HuH-7.5 (cell line): ENCODE measurements at places on chromosomes 1 and 21.
A peak's percentile ranks its signal among the peaks of the same experiment; 100 is the strongest.

- peak; percentile 58 for DNase-seq
These were observed 911 bp downstream of the GNB1 start for GRCh38 chr1:1889847-1890505.

GRCh38 chr1:201551877-201552731, 13.2 kb downstream of the NAV1 start:
- DNase-seq: no peak

- DNase-seq: no peak
These were observed 657.1 kb upstream of the BRINP3 start for GRCh38 chr1:191134796-191135195.

- no peak for DNase-seq
These were observed 9.6 kb upstream of the DUSP12 start for GRCh38 chr1:161739865-161740566.

DNA sequence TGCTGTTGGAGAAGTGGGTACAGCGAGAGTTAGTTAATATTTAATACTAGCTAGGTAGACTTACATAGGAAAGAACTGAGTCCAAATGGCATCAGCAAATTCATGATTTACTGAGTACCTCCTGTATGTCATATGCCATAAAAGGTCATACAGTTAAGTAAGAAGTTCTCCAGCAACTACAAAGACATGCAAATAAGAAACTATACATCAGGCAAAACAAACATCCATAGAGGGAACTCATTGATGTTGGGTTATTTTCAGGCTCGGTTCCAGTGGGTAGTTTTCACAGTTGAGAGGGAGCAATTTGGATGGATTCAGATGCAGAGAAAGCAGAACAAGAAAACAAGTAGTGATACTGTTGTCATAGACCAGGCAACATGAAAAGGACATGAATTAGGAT, 164.9 kb upstream of the L1TD1 start:
- no peak for DNase-seq

DNA sequence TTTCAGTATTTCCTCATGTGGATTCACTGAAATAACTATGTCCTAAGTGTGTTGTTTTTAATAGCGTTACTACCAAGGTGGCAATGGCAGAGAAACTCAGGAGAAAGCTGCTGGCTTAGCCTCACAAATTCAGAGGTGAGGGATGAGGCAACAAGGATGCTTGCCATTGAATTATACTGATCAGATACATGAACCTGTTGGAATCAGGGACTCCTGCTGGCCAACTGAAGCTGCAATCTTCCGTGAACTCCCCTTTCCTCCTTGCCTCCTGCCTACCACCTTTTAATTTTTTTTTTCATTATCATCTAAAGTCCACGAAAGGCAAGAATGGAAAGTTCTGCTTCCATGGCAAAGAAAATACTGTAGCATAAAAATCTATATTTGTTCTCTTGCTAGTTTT, 254.7 kb downstream of the NFIA start:
- DNase-seq: no peak

DNA sequence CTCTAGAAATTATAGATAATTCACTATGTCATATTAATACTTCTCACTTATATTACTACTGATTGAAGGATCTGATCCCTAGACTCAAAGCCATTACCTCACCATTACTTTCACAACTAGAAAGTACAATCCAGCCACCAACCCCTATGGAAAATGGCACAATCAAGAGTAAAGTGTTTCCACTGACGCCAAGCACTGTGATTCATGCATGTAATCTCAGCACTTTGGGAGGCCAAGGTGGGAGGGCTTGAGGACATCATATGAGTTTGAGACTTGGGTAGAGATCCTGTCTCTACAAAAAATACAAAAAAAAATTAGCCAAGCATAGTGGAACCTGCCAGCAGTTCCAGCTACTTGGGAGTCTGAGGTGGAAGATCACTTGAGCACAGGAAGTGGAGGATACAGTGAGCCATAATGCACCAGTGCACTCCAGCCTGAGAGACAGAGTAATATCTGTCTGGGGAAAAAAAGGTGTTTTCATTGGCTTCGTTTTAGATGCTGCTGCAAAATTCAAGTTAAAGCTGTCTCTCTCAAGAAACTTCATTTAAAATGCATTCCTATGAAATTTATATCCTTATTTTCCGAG, 126.5 kb downstream of the AKT3 start:
- no peak for DNase-seq

GRCh38 chr1:201763455-201764140, 65.4 kb upstream of the IPO9 start:
- DNase-seq: no peak

DNA sequence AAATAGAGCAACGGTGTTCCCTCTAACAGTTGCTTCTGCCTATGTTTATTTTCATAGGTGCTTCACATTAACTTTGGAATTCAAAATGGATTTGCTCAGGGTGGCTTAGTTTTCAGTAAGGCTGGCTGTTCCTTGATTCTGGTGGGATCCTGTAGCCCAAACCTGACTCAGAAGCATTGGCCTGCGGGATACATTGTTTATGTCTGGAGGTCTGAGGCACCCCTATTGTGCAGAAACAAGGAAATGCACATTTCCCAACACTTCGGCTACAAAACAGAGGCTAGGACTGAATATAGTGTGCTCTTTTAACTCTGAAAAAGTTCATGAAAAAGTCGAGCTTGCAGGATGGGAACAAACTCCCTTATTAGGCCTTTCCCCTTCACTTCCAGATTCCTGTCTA, 133.8 kb upstream of the F3 start:
- no peak for DNase-seq

DNA sequence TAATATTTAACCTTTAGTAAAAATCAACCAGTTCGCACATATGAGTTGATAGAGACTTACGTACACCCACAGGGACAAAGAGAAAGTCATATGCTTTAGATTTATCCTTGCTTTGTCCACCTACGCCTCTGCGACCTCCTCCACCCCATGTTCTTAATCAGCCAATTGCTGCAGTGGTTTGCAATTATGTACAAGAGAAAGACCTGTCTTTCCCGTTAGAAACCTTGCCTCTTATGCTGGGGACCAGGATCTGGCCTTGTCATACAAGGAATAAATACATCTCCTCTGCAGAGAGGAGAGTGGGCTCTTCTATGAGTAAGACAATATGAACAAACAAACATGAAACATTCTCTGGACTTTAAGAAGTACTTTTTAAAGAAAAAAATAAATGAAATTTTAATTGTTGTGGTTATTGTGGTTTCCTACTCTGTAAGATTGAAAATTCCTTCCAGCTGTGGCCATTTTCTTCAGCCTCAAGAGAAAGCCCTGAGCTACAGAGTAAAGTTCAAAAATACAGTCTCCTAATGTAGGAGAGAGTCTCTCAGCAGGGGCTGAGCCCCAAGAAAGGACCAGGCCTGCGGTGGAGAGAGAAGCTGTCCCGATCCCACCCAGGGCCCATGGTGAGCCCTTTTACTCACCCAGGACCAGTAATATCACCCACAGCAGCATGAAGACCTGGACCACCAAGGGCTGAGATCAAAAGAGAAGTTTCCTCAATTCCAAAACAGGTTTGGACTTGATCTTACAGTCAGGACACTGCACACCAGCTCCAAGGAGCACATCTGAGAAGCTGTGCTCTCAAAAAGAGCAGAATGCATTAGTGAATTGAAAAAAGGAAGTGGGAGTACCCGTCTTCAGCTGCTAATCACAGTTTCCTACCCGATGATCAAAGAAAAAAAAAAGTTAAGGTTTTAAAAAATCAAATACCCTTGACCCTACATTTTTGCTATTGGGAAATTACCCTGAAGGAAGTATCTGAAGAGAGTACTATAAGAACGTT, at the start of gene FCRL5:
Gene FCRL5 (minus strand): TSS at position 822 of the 1,000 bp plus-strand sequence. CDS start 153 bp downstream, at position 669.
- DNase-seq: no peak

- no peak for DNase-seq
These were observed 34.1 kb upstream of the RD3 start for GRCh38 chr1:211526101-211526500.

DNA sequence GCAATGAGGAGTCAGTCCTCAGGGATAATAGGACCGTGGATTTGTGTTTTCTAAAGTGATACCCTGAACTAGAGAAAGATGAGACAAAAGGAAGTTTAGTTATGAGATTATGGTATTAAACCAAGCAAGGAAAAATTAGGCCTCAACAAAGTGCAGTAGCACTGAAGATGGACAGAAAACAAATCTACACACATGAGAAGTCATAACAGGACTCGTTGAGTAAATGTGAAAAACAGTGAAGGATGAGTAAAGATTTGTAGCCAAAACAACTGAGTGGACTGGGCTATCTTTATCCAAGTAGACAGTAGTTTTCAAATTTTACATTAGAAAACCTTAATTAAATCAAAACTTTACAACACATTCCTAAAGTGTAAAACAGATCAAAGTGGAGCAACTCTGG, 15.0 kb downstream of the EPRS1 start:
- no peak for DNase-seq

DNA sequence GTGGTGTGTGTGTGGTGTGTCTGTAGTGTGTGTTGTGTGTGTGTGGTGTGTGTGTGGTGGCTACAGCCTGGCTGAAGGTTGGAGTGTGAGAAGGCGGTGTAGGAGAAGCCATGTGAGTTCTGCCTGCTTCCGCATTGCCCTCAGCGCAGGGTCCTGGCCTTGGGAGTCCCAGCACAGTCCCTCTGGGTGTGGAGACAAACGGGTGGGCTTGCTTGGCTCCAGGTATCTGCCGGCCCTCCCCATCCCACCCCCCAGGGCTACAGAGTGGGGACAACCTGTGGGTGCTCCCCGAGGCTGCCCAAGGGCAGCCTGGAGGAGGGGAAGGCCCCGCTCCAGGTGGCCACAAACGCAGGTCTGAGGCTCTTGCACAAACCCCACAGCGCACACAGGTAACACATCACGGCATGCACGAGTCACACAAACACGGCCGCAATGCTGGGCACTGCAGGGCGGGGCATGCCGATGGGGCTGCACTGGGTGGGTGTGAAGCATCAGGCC, 31.7 kb upstream of the ADARB1 start:
- DNase-seq: no peak

GRCh38 chr1:171366816-171367215, 52.8 kb downstream of the FMO4 start:
- DNase-seq: no peak

DNA sequence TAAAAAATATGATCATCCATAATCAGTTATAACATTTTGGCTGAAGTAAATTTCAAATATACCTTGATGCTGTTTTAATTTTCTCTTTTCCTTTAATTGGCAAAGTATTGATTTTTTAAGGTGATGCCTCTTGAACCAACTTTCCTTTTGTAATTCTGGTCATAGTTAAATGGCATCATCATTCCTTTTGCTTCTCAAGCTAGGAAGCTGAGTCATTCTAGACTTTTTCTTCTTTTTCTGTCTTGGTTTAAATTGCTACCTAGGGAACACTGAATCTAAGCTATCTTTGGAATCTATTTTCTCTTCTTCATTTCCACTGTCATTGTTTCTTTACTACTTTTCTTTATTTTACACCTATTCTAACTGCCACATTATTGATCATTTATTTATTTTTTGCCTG, 162.7 kb downstream of the HMCN1 start:
- DNase-seq: no peak

DNA sequence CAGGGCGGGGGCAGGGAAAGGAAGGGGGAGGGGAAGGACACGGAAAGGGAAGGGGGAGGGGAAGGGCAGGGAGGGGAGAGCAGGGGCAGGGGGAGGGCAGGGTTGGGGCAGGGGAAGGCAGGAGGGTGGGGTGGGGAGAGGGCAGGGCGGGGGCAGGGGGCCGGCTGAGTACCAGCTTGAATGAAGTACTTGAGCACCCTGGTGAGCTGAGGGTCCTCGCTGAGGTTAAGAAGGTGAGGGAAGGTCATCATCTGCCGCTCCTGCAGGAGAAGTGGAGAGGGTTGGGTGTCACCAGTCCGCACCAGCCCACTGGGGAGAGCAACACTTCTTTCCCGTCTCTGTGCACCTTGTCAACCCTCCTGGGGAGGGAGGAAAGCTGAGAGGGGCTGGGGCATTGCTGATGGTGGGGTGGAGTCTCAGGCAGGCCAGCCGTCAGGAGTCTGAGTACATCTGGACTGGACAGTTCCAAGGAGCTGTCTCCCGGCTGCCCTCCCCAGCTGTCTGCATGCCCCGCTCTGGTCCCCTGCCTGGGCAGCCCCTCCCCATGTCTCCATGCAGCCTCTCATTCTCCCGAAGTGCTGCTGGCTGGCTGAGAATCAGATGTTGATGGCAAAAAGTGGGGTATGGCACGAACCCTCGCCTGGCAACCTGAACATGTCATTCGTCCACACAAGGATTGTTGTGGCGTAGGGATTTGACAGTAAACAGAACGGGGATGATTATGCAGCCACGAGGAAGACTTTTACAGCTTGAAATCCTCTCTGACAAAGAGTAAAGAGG, 70.0 kb downstream of the SCCPDH start:
- no peak for DNase-seq

DNA sequence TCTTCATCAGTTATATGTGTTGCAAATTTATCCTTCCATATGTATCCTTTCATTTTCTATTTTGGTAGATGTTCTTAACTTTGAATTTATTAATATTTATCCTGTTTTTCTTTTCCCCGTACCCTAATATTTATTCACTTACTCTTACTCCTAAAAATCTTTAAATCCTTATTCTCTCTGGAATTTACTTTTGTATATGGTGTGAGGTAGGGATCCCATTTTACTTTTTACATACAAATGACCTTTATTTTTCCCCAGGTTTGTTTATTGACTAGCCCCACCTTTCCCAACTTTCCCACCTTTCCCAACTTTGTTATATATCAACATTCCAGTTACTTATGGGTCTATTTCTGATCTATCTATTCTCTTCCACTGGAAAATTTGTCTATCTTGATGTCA, 21.7 kb upstream of the ADAR start:
- no peak for DNase-seq

DNA sequence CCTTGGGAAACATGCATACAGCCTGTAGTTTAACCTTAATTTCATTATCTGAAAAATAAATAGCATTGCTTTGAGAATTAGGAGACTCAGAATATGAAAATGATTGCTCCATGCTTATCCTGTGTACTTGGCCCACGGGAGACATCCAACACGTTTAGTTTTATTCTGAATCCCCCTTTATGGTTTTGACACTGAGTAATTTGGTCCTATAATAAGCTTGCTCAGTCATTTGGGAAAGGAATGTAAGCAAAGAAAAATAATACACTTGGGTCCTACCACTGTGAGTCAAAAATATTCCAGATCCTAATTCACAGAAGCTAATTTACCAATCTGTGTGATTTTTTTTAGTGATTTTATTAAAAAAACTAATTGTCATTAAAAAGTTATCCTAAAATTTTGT, 557.3 kb downstream of the USP25 start:
- DNase-seq: no peak

DNA sequence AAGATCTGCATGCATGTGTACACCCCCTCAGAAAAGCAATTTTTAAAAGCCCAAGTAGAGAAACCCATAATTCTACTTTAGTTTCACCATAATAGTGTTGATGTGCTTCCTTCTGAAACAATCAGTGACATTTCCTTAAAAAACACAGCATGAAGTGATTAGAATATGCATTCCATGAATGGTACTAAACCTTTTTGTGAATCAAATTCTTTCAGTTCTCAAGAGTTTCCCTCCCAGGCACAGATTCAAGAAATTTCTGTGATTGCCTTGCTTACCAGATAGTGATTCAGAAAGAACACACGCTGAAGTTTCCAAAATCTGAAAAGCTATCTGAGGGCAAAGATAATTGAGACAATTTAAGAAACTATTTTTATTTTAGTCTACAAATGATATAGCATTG, 136.4 kb upstream of the ADGRL2 start:
- no peak for DNase-seq

- no peak for DNase-seq
These were observed 3.7 kb upstream of the ACADM start for GRCh38 chr1:75720820-75721219.

- no peak for DNase-seq
These were observed 27.1 kb upstream of the HHAT start for GRCh38 chr1:210301615-210302000.
